Stimulated activated CD8-positive, alpha-beta memory T cell treated with anti-CD3 and anti-CD28 coated beads, Interleukin-4, amount 100 ng/mL, for 48 hours (primary cell): ENCODE measurements at places on chromosomes 1 and 21.

- DNase-seq: no peak
Observed at GRCh38 chr1:198199105-198199504, 42.3 kb downstream of the NEK7 start.

GRCh38 chr1:153260585-153261280 lies 1.2 kb downstream of the LORICRIN start:
- DNase-seq: peak; percentile 48

- DNase-seq: no peak
Observed at GRCh38 chr1:175471039-175471800, 272.2 kb downstream of the TNR start.

GRCh38 chr1:90558126-90558525 lies 159.0 kb downstream of the BARHL2 start:
- DNase-seq: no peak

- no peak for DNase-seq
Observed at GRCh38 chr1:222843469-222844410, 28.9 kb downstream of the DISP1 start.

DNA sequence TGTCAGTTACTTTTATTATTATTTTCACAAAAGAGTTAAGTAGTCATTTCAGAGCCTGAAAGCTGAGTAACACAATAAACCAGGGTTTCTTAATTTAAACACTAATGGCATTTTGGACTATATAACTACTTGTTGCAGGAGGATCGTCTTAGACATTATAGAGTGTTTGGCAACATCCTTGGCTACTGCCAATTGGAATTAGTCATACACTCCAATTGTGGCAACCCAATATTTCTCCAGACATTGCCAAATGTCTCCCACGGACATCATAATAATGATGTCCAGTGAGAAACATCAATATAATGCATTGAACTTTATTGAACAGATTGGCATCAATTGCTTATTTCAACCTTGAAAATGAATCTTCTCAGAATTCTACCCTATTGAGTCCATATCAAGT lies 441.9 kb upstream of the ADGRL4 start:
- no peak for DNase-seq
